T-helper 9 cell (primary cell): ENCODE measurements at places on chromosomes 7 and 10.

DNA sequence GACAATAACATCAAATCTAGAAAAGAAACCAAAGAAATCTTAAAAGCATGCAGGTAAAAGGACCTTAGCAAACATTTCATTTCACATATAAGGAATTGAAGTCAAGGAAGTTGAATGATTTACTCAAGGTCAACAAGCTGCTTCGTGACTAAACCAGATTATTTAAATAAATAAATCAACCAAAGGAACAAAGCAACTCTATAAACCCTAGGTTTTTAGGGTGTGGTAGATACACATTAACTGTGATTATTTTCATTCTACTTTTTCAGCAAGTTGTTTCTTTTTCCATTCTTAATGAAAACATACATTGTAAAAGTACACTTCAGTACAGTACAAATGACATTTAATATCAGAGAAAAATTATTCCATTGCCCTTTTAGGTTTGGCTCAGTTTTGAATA, 382.0 kb upstream of the STEAP1 start:
- DNase-seq, result no peak

- DNase-seq, result no peak
Measured at GRCh38 chr7:5497295-5498103, 73.9 kb upstream of the TNRC18 start.

DNA sequence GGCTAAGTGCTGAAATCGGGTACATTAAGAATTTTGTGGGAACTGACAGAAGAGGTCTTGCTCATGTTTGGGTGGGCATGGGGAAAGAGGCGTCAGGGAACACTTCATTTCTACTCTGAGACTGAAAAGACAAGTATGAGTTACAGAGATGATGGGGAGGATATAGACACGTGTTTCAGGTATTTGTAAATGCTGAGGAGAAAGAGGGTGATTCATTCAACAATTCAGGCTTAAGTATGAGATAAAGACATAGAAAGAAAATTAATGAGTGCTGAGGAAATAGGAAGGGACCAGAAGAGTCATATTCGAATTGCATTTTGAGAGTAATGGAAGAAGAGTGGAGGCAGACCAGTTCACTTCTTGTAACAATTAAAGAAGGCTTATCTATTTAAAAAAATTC, 143.6 kb downstream of the HBP1 start:
- DNase-seq, result no peak

DNA sequence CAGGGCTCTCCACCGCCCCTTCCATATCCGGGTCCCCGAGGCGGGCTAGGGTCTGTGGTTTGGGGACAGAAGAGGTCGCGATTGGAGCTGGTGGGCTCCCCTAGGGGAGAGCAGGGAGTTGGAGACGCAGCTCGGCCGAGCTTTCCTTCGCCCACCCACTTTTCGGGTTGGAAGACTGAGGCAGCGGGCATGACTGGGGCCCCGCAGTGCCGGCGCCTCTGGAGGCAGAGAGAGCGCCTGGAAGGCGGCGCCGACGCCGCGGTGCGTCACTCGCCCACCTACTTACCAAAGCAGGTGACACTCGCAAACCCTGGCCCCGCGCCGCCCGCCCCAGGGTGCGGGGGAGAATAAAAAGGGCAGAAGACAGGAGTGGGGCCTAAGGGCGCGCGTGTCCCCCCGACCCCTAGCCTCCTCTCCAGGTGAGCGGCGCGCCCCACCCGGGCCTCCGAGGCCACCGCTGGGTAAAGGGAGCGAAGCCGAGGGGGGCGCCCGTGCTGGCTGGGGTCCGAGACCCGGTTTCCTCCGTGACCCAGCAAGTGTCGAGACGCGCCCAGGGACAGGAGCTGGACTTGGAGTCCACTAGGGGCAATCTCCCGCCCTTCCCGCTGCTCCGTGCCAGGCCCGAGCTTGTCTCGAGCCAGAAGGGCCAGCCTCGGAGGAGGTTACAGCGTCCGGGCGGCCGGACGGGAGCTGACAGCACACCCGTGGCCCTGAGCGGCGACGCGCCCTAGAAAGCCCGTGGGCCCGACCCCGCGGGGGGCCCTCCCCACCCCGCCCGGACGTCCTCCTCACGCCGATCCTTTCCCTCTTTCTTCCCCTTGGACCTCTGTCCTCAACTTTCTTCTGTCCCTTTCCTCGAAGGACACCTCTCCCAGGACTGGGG, 34.4 kb upstream of the GRID1 start:
- DNase-seq, result peak; percentile 61

DNA sequence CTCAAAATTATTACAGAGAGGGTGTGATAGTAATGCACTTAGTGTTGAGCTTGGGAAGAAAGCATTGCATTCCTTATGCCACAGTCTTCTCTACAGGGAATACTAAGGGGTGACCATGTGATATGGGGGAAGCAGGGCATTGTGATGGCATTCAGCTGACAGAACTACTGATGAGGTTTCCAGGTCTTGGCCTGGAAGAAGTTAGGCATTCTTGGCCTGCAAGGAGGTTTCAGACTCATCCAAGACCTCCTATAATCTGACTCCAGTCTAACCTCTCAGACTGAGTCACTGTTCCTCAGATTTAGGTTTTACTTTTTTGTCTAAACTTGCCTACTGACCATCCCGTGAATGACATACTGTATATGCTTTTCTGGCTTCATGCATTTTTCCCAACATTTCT, 7.9 kb downstream of the STMP1 start:
- no peak for DNase-seq

DNA sequence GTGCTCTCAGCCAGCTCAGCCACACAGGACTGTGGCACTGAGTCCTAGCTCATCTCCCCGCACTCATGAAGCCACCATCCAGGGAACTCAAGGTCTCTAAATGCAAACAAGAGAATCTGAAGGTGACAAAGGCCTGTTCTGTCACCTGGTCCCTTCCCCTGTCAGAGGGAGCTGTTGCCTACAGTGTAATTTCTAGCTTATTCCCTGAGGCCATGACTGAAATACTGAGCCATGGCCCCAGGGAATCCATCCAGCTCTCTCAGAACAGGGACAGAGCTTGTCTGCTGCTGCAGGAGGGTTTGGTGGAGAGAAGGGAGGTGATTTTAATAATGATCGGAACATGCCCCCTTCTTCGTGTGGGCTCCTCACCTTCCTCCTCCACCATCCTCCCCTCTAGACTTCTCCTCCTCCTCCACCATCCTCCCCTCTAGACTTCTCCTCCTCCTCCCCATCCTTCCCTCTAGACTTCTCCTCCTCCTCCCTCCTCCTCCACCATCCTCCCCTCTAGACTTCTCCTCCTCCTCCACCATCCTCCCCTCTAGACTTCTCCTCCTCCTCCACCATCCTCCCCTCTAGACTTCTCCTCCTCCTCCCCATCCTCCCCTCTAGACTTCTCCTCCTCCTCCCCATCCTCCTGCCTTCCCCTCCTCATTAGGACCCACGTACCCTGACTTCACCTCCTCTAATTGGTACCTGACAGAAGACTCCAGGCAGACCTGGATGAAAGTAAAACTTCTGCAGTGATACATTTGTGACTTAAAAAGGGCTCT, 338.0 kb upstream of the MKI67 start:
- no peak for DNase-seq

DNA sequence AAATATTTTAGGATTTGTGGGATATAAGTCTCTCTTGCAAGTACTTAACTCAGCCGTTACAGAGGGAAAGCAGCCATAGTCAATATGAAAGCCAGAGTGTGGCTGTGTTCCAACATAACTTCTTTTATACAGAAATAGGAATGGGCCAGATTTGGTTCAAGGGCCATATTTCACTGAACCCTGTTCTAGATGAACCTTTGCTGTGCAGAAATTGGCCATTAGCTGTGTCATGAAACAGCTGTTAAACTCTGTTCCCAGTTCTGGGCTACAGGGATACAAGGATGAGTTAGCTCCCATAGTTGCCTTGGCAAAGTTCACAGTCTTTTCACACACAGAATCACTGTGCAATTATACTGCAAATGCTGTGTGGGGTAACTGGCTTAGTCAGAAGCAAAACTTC, 213.9 kb upstream of the LRRN3 start:
- DNase-seq, result no peak

DNA sequence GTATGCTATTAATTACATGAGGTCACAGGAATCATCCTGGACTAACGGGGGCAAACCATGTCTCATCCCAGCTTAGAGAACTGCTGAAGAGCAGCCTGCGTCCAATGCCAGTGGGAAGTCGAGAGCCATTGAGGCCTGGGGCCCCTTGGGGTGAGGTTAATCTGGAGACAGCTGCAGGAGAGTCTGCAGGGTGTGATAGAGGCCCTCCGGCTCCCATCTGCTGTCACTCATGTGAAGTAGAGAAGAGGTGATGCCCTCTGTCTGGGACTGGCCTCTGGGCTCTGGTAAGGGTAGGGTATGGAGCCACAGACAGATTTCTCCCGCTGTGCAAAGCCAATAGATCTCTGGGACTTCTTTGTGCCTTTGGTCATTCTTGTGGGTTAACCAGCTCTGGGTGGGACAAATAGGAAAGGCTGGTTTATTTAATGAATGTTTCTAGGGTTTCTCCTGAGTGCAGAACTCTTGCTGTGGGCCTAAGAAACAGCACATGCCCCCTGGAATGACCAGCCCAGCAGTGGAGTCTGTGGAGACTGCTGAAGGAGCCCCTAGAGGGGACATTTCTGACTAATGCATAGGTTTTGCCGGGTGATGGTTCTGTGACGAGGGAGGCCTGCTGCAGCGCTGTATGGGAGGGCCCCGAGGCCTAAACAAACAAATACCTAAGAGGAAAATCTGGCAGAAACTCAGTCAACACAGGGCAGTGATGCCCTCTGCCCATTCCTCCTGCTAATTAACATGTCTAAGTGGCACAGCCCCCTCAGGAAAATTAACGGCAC, 34.5 kb downstream of the CRHR2 start:
- DNase-seq, result no peak

- DNase-seq, result no peak
Measured at GRCh38 chr7:100914879-100915447, 19.3 kb upstream of the ACHE start.

DNA sequence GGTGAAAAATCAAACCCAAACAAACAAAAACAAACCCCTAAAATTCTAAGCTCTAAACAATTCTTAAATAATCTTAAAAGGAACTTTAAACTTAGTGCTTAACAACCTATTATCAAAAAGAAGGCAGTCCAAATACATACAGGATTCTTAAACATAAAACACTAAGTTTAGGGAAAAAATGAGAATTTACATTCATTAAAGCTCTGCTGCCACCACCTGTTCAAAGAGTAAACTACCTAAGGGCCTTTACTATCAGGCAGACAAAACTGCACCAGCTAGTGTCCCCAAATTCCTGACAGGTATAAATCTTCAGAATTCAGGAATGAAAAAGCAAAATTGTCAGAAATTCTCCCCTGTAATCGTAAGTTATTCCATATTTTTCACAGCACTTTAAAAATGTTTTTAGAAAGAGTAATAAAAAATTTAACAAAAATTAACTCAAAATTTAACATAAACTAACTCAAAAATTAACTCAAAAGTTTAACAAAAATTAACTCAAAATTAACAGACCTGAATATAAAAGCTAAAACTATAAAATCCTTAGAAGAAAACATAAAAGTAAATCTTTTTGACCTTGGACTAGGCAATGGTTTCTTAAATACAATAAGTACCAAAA, 55.1 kb downstream of the PDZD8 start:
- DNase-seq, result no peak

DNA sequence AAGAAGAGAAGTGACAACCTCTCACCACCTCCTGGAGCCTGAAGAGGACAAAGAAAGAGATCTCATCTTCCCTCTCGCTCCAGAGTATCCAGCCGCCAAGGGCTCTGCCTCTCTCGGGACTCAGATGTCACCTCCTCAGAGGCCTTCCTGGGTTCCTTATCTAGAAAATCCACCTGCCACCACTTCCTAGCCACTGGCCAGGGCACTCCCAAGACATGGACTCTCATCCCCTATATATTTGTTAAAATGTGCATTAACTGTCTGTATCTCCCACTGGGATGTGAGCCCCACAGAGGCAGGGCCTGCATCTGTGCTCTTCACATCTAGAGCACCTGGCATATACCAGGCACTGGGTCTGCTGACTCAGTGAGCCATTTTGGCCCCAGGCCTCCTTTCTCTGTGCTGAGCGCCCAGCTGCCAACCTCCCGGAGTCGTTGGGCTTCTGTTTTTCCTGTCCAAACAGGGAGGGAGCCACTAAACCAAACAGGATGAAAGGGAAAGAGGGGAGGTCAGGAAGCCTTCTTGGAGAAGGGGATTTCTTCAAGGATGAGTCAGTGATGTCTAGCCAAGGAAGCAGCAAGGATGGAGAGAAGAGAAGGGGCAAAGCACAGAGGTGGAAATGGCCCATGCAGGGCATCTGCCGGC, 58.9 kb downstream of the KCNMA1 start:
- DNase-seq, result no peak

DNA sequence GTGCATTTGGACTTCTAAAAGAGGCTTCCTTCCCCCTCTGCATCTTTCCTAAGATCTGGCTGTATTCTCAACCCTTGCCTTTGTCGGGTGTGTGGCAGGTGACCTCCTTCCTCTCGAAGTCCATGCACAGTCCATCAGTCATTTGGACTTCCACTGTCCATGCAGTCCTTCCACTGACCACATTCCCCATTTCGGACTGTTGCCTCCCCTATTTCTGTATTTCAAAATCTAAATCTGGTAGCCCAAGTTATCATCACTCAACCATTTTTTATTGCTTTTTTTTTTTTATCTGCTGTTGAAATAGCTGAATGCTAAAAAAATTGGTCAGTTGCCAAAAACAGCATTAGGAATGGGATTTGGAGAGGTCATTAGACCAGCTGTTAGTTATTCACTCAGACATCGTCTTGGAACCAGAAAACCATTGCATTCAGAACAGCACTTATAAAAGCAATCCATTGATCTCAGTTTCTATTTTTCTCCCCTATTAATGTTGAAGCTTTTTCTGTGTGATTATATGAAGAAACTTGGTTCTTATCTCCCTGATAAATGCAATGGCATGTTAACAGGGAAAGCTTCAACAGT, 575.6 kb downstream of the KIF20B start:
- no peak for DNase-seq

DNA sequence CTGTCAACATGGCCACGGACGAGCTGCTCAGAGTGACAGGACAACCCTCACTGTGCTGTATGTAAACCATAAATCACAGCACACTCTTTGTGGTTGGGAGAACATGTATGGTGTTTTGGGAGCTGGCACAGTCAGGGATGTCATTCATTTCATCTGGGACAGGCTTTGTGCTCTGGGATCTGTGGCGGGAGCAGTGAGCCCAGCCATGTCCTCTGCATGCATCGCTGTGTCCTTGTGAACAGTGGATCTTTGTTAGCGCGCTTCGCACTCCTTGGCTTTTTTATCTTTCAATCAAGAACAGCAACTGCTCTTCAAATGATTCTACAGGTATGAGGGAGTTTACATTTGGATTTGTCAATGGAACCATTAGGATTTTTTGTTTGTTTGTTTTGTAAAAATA, 7.1 kb downstream of the CCM2 start:
- no peak for DNase-seq

- DNase-seq, result no peak
Measured at GRCh38 chr7:42883950-42884349, 27.9 kb downstream of the C7orf25 start.

GRCh38 chr7:16086743-16087142, 334.6 kb downstream of the CRPPA start:
- no peak for DNase-seq

- no peak for DNase-seq
Measured at GRCh38 chr7:50662041-50662694, 97.0 kb upstream of the DDC start.
